ENCODE measurements at places on chromosomes 5 and 9.

DNA sequence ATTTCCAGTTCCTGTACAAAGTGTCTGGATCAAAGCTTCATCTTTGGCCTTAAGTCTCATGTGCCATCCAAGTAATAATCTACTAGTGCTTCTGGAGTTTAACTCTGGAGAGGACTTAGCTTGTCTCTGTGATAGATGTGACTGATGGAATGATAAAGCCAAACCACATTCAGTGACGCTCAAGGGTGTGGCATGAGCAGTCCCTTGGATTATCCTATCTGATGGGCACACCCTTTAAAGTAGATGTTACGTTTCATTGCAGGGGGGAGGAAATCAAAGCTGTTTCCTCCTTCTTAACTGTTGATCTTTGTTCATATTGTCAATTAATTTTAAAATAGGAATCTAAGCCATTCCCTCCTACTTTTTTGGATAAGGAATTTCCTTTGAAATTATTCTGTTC is 8.5 kb upstream of the EGFLAM start:
- no peak for DNase-seq

- no peak for DNase-seq
Measured at GRCh38 chr5:172219296-172219695, 25.3 kb downstream of the EFCAB9 start.

GRCh38 chr5:128673000-128673399 is 135.0 kb upstream of the FBN2 start:
- DNase-seq, result no peak

GRCh38 chr5:948472-949274 is 56.0 kb downstream of the TRIP13 start:
- DNase-seq, result no peak
